ENCODE measurements at places on chromosomes 5 and 9.

GRCh38 chr9:127667127-127667844, 39.5 kb upstream of the CFAP157 start:
- no peak for DNase-seq

- DNase-seq, result no peak
These were observed 89.9 kb downstream of the SH3TC2 start for GRCh38 chr5:148972974-148973374.

- DNase-seq, result no peak
These were observed 251.4 kb downstream of the GLIS3 start for GRCh38 chr9:4048441-4048840.

GRCh38 chr5:60333005-60333571, 366.9 kb downstream of the DEPDC1B start:
- no peak for DNase-seq

All from activated naive CD4-positive, alpha-beta T cell (primary cell).